ENCODE measurements at places on chromosomes 11 and 22. TPM values are rescaled to one million over a fixed set of nuclear protein-coding genes. Genes with fewer than 3 reads are reported as not detected.

The OR51A7 gene
- not detected for total RNA-seq

The MEI1 gene
- 70.4 TPM for total RNA-seq

The DTX4 gene
- total RNA-seq: 0.76 TPM

The PAX6 gene
- total RNA-seq: not detected

The GLYATL1 gene
- total RNA-seq: not detected

The CERK gene
- total RNA-seq: 71.8 TPM

The TSSC4 gene
- total RNA-seq: 38.5 TPM

The THRSP gene
- total RNA-seq: not detected

The CABP2 gene
- not detected for total RNA-seq

The H19 gene
- total RNA-seq: not detected

The MS4A7 gene
- not detected for total RNA-seq

The RTN4RL2 gene
- total RNA-seq: 0.60 TPM

The CEP126 gene
- total RNA-seq: 0.60 TPM

The SLC22A6 gene
- total RNA-seq: not detected

The DEPDC7 gene
- total RNA-seq: 0.31 TPM

The KRTAP5-10 gene
- total RNA-seq: 0.26 TPM

The B3GAT1 gene
- 3.0 TPM for total RNA-seq

The CFAP300 gene
- total RNA-seq: not detected

The AGBL2 gene
- 5.5 TPM for total RNA-seq

The FOSL1 gene
- total RNA-seq: 2.0 TPM

The MUC15 gene
- not detected for total RNA-seq

The IL10RA gene
- total RNA-seq: 156 TPM

The APOL1 gene
- total RNA-seq: 37.6 TPM

The SLC22A25 gene
- total RNA-seq: not detected

Data from activated naive CD4-positive, alpha-beta T cell treated with anti-CD3 and anti-CD28 coated beads, Interleukin-2, amount 10 ng/mL, durations not matched to agents 5 hours and 36 hours (primary cell).